ENCODE measurements at places on chromosomes 4 and X. TPM values are rescaled to one million over a fixed set of nuclear protein-coding genes. Genes with fewer than 3 reads are reported as not detected.

DNA sequence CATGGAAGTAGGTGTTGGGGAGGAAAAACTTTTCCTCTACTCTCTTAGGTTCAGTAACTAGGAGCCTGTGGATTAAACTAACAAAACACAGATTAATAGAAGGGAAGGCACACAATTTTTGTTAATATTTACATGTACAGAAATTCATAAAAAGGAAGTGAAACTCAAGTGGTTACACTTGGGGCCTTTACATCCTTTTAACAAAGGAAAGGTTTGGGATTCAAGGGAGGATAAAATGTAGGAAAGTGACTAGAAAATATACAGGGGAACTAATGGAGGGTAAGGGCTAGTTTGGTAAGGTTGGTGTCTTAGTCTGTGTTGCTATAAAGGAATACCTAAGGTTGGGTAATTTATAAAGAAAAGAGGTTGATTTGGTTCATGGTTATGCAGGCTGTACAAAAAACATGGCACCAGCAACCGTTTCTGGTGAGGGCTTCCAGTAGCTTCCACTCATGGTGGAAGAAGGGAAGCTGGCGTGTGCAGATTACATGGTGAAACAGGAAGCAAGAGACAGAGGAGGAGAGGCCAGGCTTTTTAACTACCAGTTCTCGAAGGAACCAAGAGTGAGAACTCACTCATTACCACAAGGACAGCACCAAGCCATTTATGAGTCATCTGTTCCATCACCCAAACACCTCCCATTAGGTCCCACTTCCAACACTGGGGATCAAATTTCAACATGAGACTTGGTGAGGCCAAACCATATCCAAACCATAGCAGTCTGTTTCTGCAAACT lies 124.4 kb downstream of the CHRDL1 start:
- no peak for DNase-seq

DNA sequence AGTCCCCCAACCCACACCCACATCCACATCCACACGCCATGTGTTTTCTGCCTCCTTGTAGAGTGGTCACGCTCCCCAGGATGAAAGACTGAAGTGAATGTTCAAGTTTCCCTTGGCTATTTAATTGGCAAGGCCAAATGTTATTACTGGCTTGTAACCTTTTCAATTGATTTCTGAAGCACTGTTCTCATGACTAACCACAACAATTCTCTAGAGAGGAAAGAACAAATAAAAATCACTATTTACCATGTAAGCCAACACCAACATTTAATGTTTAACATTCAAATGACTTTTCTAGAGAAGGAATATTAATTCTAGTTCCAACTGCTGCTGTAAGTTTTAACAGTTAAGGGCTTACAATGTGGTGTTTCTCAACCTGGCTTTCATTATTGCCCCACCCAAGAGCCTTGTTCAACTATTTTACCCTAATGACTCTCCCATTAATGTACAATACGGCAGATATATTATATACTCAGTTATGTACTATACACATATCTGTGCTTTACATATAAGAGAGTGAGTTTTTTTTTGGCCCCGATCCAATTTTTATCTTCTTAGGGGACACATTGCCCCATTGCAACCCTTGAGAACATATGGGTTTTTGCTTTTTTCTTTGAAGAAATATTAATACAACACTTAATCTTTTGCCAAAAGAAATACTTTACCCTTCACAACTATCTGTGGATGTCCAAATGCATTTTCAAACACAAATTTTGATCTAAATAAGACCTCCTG lies 46.5 kb downstream of the RELL1 start:
- no peak for DNase-seq

PIR gene
- 6.8 TPM for polyA plus RNA-seq

EDA2R gene
- polyA plus RNA-seq = 0.43 TPM

DNA sequence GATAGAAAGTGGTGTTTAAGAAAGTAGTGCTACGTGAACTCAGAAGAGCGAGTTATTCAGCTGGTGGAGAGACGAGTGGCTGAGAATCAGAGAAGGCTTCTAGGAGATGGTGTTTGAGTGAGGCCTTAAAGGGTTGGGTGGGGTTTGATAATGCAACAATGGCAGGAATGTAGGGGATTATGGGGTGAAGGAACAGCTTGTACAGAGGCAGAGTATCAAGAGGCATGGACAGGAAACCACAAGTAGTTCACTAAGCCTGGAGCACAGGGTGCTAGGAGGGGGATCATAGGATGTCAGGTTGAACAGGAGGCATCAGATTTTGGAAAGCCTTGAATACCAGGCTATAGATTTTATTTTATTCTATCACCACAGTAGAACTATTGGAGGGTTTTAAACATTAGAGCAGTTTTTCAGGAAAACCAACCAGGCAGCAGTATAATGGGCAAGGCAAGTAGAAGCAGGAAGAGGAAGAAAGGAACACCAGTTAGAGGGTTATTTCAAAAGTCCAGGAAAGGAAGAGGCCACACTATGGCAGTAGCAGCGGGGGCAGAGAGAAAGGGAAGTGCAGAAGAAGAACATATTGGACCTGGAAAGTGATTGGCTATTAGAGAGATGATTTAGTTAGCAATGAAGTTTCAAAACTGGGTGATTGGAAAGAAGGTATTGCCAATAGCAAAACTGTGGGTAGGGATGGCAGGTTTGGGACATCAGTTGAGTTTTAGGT lies 99.2 kb downstream of the DOCK11 start:
- no peak for DNase-seq

GLUD2 gene
- polyA plus RNA-seq = 2.0 TPM

GRCh38 chrX:29419774-29420553 lies 795.4 kb upstream of the MAGEB2 start:
- DNase-seq = no peak

DNA sequence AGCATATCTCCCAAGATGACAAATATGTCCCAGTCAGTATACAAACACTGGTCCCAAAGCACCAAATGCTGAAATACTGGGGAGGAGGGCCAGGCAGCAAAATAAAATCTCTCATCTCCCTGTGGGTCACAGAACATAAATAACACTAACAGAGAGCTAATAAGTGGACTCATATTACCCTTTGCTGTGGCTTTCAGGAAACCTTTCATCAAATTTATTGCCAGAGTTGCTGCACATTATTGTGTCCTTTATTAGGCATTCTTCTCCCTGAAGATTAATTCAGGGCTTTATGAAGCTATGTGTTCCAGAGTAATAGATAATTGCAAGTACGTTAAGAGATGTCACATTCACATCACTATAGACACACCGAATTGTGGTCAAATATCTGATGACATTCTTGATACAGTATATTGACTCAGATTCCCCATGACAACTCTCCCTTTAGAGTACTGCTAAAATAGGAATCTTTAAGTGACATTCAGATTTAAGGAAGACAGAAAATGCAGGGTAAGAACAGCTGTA lies 124.1 kb upstream of the PRR32 start:
- no peak for DNase-seq

- no peak for DNase-seq
These were observed 38.0 kb upstream of the DSPP start for GRCh38 chr4:87570290-87570805.

DNA sequence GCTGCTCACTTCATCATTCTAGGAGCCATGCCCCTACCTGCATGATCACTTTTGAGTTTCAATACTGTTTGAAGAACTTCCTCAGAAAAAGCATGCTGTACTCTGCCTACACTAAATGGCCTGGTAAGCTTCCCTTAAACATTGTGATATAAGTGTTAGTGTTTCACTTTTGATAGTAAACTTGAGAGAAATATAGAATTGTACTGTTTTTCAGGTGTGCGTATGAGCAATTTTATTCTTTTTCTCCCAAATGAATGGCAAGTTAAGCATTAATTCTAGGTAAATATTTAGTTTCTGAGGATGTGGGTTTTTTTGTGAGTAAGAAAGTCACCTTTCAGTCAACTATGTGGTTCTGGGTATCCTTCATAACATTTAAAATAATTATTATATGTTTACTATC lies 484.5 kb downstream of the IL15 start:
- no peak for DNase-seq

DNA sequence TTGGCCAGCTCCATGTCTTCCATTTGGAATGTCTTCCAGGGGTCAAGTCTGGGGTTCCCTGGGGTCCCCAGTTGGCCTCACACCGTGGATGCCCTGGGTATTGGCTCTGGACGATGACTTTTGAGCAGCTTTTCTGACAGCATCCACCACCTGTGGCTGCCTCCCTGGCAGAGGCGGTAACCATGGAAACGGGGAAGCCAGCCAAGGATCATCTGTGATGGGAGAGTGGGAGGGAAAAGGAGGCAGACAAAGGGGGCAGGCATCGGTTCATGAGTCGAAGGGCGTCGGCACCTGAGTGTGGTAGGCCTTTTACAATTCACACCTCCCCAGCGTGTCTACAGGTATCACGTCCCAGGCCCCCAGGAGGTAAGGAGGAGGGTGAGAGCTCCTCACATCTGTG lies 152.2 kb downstream of the ASMT start:
- no peak for DNase-seq

PLP1 gene
- 32.0 TPM for polyA plus RNA-seq

GRCh38 chrX:13857804-13858203 lies 40.9 kb upstream of the GPM6B start:
- no peak for DNase-seq

DNA sequence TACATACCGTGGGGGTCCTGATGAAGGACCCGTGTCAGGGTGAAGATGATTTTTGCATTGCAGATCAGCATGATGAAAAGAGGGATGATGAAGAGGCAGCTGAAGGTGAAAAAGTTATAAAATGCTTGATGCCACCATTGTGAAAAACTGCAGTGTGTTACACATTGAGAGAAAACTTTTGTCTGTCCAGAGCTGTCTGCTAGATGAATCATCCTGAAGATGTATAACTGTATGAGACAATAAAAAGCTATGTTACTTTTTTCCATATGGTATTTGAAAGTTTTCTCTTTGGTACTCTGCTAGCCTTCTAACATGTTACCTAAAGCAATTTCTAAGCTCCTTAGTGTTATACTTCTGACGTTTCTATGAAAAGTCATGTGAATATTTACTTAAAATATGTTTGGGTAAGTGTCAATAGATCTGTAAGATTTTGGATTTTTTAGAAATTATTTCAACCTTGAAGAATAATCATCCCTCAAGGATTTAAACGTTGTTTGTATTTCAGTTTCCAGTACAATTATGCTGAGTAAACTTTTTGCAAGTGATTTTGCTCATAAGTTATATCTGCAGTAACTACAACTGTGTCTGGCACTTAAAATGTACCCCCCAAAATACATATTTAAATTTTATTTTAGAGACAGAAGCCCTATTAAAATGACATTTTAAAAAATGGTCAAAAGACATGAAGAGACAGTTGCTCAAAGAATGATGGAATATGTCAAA lies 9.5 kb downstream of the GNRHR start:
- DNase-seq = no peak
